ENCODE measurements at places on chromosomes 11 and 22.

- peak; percentile 33 for DNase-seq
Observed at GRCh38 chr22:36569999-36570398, 41.0 kb upstream of the EIF3D start.

DNA sequence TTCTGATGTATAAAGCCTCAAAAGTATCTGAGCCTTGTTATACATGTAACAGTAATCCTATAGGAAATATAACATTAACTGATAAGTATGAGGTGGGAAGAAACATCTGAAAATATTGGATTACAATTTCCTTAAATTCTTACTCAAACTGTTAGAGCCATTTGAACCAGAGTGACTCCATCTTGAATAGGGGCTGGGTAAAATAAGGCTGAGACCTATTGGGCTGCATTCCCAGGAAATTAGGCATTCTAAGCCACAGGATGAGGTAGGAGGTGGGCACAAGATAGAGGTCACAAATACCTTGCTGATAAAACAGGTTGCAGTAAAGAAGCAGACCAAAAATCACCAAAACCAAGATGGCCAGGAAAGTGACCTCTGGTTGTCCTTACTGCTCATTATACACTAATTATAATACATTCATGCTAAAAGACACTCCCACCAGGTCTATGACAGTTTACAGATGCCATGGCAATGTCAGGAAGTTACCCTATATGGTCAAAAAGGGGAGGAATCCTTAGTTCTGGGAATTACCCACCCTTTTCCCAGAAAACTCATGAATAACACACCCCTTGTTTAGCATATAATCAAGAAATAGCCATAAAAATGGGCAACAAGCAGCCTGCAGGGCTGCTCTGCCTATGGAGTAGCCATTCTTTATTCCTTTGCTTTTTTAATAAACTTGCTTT is 114.9 kb downstream of the PGR start:
- no peak for DNase-seq

DNA sequence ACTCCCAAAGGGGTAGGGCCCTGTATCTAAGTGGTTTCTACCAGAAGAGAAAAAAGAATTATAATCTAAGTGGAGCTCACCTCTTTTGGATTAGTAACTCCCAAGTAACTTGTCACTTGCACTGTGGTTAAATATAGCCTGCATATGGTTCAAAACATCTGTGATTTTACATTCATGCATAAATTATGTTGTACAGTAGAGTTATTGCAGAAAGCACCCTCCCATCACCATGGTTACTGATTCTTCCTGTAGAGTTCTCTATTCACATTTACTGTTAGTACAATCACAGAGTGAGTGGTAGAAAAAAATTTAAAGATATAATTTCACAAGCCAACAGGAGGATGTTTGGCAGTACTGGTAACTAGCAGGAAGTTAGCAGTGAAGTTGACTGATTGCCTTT is 80.4 kb downstream of the LRRC4C start:
- DNase-seq: no peak

- no peak for DNase-seq
Observed at GRCh38 chr22:40199852-40200251, 22.1 kb downstream of the TNRC6B start.

DNA sequence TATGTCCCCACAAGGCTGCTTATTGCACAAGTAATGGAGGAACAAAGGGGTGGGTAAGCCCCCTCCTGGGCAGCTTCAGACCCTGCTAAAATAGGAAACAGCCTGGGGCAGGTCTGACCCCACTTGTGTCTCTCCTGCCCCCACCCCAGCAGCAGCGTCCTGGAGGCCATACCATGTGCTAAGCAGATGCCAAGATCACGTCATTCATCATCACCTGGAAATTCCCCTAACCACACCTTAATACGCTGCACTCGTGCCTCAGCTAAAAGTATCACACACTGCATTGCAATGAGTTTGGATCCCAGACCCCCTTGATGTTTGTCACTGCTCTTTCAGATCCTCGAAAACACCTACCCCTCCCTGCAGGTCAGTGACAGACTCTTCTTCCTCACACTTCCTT is 27.8 kb upstream of the GGTLC2 start:
- no peak for DNase-seq

GRCh38 chr22:49810363-49811019 is 17.2 kb downstream of the BRD1 start:
- no peak for DNase-seq

DNA sequence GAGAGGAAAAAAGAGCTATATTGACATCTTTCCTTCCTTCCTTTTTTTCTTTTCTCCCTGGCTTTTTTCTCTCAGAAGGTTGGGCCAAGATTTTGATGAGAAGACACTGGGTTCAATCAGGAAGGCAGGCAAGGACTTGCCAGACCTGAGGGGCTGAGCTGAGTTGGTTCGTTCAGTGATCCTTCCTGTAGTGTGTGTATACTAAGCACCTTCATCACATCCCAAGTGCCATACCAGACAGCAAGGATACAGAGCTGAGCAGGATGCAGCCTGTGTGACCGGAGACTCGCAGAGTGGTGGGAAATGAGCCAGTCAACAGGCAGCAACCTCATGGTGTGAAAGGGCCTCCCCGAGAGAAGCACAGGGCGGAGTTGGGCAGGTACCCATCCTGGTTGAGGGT is 95.5 kb downstream of the SPON1 start:
- DNase-seq: no peak

Data from HCT116 (cell line).